Stimulated activated CD4-positive, alpha-beta T cell treated with anti-CD3 and anti-CD28 coated beads, Interleukin-15, amount 100 ng/mL, for 1 hour (primary cell): ENCODE measurements at places on chromosomes 2 and 18.

- no peak for DNase-seq
These were observed 142.2 kb downstream of the SATB2 start for GRCh38 chr2:199315299-199316179.

DNA sequence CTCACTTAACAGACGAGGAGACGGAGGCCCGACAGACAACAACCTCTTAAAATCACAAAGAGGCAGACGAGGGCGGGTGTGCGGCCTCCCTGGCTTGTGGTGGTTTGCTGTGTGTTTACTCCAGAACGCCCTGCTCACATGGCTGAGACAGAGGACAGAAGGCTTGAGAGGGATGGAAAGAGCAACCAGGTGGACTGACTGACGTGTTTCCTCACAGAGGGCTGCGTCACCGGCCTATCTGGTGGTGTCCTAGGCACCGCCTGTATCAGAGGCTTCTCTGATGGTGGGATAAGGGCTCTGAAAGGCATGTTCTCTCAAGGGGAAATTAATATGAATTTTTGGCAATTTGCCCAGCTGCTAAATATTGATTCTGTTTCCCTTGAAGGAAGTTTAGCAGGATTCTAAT, 47.0 kb upstream of the RALBP1 start:
- DNase-seq = no peak

DNA sequence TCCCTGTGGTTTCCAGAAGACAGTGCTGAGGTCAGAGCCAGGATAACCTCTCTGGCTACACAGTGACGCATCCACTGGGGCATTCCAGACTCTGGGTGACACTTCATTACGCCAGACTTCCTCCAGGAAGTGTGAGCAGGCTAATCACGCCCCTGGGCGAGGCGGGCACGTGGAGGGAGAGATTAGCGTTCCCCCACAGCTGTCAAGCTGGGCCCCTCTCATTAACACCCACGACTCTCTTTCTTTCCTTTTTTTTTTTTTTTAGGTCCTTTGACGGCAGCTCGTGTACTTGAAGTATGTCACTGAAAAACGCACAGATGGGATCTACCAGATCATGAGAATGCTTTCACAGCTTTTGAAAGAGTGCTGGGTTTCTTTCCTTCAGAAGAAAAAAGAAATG, 274.6 kb downstream of the AFF3 start:
- DNase-seq = no peak

GRCh38 chr2:202671317-202672035, 36.7 kb downstream of the FAM117B start:
- no peak for DNase-seq

GRCh38 chr2:96637385-96638143, 548 bp downstream of the KANSL3 start:
- DNase-seq = peak; percentile 70

DNA sequence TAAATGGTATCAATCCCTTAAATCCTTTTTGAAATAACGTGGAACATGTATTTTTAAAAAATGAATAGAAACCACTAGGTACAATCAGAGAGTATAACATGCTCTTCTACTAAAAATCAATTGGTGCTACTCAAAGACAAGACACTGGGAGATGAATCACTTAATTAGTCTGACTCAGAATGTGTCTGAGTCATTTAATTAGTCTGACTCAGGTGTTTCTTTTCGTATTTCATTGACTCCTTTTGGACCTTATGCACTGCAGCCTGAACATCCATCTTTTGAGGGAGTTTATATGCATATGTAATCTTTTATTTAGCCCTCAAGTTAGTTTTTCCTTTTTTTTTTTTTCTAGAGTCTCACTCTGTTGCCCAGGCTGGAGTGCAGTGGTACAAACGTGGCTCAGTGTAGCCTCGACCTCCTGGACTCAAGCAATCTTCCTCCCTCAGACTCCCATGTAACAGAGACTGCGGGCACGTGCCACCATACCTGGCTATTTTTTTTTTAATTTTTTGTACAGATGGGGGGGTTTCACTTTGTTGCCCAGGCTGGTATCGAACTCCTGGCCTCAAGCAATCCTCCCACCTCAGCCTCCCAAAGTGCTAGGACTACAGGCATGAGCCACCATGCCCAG, 26.5 kb downstream of the PPP4R3B start:
- no peak for DNase-seq

DNA sequence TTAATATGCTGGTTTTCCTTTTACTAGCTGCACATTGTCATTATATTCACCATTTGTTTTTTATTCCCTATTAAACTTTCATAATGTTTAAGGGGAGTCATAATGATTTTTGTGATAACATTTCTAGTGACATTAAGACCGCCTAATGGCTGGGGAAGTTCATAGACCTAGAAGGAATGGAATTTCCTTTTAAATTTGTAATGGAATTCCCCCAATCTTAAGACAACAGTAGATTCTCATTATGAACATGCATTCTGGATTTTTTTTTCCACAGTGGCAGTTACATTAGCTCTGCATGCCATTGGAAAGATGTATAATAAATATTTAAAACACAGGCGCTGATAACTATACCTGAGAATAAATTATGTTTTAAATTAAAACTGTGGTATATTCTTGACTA, 8.4 kb downstream of the YPEL5 start:
- DNase-seq = no peak

- no peak for DNase-seq
These were observed 536.9 kb downstream of the TMX3 start for GRCh38 chr18:68177807-68178702.

- no peak for DNase-seq
These were observed 15.6 kb downstream of the IL18RAP start for GRCh38 chr2:102438578-102438977.

GRCh38 chr18:25279556-25279955, 72.4 kb downstream of the ZNF521 start:
- no peak for DNase-seq

- DNase-seq = no peak
These were observed 290.2 kb upstream of the TCF4 start for GRCh38 chr18:55878224-55878623.

- no peak for DNase-seq
These were observed 104.3 kb downstream of the USP40 start for GRCh38 chr2:233462202-233462785.

GRCh38 chr2:43303889-43304288, 77.5 kb upstream of the ZFP36L2 start:
- no peak for DNase-seq

DNA sequence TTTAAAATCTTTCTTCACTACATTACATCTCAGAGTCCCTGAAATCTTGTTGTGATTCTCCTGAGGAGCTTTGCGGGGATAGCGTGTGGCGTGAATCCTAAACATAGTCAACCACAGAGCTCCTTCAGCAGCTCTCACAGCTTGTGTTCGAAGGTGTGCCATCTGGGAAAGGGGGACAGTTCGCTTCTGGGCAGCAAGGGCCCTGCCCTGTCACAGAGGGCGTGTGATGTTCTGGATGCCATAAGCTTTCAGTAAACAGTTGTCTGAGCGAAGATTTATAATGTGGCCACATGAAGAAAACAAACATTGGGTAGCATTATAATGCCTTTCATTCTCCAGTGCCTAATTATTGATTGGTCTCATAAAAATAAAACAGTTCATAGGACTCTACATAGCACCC, 172.5 kb downstream of the MYO1B start:
- DNase-seq = no peak

DNA sequence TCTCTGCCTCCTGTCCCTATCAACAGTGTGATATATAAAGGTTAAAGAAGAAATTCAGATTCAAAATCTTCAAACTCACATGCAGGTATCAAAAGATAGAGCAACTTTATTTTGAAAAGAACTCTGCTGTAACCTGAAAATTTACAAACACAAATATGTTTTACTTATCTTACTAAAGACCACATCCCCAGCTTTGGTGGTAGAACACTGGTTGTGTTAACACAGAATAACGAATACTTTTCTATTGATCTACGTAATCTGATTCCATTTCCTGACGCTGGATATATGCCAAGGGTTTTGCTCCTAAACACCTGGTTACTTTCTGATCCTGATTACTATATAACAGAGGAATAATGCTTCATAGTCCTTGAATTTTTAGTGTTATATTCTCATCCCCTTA, 23.1 kb upstream of the SLC39A10 start:
- DNase-seq = no peak

- DNase-seq = no peak
These were observed 7.2 kb downstream of the ARPC2 start for GRCh38 chr2:218224186-218224585.

- DNase-seq = no peak
These were observed 259.1 kb downstream of the GALNT13 start for GRCh38 chr2:154130821-154131220.

GRCh38 chr2:158501301-158501700, 44.5 kb downstream of the PKP4 start:
- DNase-seq = no peak

DNA sequence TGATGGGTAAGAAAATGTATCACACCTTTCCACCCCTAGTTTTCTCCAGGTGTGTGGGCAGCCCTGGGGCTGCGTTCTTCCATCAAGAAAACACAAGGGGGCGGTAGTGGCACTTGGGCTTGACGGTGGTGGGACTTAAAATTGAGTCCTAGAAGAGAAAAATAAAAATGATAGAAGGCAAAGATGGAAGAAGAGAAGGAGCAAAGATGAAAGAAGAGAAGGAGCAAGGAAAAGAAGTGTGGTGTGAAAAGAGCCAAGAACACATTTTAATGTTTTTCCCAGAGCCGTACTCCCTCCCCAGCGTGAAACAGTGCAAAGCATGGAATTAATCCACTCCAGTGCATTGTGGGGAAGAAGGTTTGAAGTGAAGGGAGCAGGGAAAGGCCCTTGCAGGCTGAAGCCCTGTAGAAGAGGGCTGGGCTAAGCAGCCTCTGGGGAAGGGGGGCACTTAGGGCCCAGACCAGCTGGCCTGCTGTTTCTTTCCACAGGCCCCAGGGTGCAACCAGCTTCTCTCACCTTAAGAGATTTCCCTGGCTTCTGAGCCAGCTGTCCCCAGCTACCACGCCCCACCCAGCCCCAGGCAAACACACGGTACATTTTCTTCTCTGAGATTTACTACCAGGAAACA, 256.8 kb downstream of the RNF152 start:
- peak; percentile 8 for DNase-seq

DNA sequence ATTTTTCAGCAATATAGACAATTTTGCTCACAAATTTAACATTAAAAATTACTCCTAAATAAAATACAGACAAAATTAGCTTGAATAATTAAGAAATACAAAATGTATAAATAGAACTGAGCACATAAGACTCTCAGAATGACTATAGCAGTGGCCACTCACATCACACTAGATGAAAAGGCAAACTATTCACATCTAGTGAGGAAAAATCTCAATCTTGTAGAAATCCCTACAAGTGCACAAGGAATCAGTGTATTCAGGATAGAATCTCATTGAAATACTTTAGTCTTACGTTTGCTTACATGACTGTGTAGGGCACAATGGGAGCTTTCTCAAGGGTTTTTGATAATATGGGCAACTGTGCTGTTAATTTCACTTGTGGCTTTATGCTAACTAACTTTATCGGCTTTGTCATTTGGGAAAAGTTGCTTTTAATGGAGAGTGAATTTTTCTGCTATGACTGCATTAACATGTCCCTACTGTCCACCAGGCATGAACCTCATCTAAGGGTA, 678.9 kb upstream of the LRRTM4 start:
- no peak for DNase-seq

DNA sequence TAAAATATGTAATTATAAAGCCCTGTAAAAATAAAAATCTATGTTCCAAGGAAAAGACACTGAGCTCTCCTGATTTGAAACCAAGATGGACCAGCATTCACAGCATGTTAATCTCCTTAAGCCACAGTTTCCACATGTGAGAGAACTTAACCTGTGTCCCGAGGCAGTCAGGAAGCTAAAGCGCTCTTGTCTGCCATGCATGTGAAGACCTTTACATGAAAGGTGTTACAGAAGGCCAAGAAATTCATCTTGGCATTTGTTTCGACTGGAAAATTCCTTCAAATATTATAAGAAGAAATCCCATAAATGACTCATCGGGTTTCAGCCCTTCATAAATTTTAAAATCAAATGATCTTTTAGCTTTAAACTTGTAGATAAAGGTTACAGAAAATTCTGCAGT, 328.6 kb downstream of the CDH2 start:
- no peak for DNase-seq

GRCh38 chr2:8545695-8546611, 135.9 kb upstream of the ID2 start:
- no peak for DNase-seq

DNA sequence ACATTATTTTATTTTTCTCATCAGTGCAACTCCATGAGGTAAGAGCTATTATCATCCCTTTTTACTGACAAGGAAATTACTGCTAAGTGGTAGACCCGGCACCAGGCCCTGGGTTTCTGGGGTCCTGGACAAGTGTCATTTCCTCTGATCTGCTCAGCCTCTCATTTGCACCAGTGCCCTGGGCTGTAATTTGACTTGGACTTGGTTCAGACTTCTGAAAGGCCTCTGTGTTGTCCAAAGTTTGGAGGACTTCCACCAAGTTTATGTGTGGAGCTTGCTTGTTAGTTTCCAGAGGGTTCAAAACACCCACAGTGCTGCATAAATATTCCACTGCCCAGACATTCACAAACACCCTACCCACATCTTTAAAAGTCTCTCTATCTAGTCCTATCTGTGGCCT, 44.0 kb upstream of the PPP1CB start:
- no peak for DNase-seq

- no peak for DNase-seq
These were observed 22.4 kb downstream of the B4GALT6 start for GRCh38 chr18:31661965-31662364.

- DNase-seq = no peak
These were observed 121.8 kb upstream of the ZBTB14 start for GRCh38 chr18:5417342-5417741.

DNA sequence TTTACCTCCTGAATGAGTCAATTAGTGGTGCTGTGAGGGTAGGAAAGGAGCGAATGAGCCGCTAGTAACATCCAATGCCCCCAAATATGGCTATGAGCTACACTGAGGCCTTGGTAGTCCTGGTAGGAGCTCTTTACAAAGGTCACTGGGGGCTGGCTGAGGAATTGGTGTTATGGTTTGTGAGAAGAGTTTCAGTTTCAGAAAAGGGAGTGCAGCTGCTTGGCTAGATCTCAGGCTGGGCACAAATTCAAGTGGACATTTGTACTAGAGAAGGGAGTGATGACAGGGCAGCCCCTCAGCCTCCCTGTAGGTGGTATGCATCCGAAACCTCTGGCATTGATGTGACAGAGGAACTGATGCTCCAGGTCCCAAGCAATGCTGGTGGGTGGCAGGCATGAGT, 13.9 kb upstream of the PAIP2B start:
- no peak for DNase-seq

DNA sequence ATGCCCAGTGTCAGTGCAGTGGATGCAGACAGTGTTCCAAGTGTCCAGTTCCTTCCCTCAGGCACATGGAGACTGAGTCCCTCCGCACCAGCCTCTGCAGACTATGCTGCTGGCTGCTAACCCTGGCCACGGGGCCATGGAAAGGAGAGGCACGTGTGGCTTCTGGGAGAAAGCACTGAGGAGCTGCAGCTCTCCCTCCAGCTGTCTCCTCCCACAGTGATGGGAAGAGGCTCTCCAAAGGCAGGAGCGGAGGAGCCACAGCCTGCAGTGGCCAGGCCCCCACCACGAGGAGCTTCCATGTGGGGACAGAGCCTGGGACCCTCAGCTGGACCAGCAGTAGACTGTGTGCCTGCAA, 141.1 kb downstream of the NDUFA10 start:
- no peak for DNase-seq
